Activated CD4-positive, alpha-beta memory T cell treated with anti-CD3 and anti-CD28 coated beads, Interleukin-2, amount 10 ng/mL, durations not matched to agents 7 days and 5 days (primary cell): ENCODE measurements at places on chromosomes 6 and 20.

DNA sequence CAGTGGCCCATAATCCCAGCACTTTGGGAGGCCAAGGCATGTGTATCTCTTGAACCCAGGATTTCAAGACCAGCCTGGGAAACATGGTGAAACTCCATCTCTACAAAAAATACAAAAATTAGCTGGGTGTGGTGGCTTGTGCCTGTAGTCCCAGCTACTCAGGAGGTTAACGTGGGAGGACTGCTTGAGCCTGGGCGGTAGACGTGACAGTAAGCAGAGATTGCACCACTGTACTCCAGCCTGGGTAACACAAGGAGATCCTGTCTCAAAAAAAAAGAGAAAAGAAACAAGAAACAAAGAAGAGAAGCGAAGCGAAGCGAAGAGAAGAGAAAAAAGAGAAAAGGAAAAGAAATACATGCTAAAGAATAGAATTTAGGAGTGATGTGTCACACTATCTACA, 69.2 kb downstream of the NUDT3 start:
- DNase-seq: no peak

- no peak for DNase-seq
These were observed 816.4 kb downstream of the EYS start for GRCh38 chr6:64890609-64891008.

DNA sequence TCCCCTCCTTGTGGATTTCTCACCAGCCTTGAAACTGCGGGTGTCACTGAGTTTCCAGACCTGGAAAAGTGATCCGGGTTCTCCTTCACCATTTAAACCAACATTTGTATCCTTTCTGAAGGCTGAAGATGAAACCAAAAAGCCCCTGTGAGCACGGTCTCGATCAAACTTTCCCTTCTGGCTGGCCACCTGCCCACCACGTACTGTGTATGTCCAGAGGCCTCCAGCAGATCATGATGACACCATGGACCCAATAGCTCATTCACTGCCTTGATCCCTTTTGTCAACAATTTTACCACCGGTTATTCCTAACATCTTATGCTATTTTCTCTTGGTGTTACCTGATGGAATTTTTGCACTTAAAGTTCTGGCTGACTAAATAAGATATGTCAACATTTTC, 15.6 kb downstream of the ULBP1 start:
- no peak for DNase-seq

- DNase-seq: no peak
These were observed 40.4 kb upstream of the NAA20 start for GRCh38 chr20:19976595-19977372.

GRCh38 chr20:45727044-45727443, 4.9 kb downstream of the SPINT4 start:
- DNase-seq: no peak

GRCh38 chr20:8094415-8094818, 37.6 kb upstream of the PLCB1 start:
- no peak for DNase-seq

DNA sequence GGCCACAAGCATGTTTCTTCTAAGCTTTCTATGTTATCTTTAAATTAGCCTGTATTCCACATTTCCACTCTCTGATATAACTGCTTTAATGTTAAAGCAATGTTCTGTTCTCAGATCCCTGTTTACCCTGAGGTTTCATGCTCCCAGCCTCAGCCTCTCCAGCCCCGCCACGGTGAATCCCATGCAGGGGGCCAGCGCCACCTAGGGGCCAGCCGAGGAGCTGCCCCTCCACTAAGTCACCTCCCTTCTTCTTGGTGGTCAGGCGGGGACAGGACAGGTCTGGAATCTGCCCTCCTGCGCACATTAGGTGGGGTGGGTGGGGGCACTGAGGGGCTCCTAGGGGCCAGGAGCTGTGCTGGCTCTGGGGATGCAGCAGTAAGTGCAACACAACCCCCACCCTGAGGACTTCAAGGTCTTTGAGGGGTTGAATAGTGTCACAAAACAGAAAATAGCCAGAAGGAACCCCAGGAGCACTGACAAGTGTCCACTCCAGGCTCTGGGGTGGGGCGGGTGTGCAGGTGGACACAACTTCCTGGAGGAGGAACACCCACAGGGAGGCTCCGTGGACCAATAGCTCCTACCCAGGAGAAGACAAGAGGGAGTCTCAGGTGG, 61.6 kb downstream of the RAB44 start:
- DNase-seq: peak; percentile 86

DNA sequence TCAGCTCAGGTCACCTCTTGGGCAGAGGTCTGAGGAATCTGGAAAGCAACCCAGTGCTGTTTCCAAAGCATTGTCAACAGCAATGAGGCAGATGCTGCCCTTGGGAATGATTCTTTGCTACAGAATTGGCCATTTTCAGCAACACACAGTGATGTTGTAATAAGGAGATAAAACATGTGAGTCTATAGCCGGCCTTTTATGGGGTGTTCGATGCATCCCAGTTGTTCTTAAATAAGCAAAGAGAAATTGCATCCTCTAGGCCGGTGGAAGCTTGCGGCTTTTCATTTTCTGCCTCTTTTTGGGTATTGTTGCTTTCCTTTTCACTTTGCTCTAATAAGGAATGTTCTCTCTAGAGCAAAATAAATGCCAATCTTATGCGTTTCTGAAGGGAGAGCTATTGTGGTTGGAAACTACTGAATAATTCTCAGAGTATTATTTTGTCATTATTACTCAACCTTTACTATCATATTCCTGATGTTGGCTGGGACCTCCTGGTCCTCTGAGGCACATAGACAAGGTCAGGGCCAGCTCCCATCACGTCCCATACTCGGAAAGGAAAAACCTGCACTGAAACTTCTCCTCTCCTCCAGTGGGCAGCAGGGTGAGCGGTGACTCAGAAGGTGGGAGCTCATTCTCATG, 214.2 kb downstream of the CDH26 start:
- no peak for DNase-seq

DNA sequence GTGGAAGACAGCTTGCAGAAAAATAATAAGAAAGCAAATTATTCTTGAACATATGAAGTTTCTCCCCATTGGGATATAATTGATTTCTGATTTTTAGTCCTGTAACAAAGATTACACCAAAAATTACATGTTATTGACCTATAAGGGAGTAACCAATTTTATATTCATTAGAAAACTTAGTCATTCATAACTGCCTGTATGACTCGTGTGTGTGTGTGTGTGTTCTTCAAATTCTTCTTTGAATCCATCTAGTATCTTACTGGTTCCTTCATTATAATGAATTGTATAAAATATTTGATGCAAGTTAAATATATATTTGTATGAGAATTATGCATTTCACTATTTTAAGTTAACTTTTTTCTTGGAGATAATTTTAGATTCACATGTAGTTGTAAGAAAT, 310.4 kb downstream of the HAO1 start:
- DNase-seq: no peak

- DNase-seq: peak; percentile 71
These were observed 534 bp downstream of the ZNF76 start for GRCh38 chr6:35259948-35260590.

GRCh38 chr20:38607351-38607750, 5.7 kb downstream of the ARHGAP40 start:
- DNase-seq: no peak

DNA sequence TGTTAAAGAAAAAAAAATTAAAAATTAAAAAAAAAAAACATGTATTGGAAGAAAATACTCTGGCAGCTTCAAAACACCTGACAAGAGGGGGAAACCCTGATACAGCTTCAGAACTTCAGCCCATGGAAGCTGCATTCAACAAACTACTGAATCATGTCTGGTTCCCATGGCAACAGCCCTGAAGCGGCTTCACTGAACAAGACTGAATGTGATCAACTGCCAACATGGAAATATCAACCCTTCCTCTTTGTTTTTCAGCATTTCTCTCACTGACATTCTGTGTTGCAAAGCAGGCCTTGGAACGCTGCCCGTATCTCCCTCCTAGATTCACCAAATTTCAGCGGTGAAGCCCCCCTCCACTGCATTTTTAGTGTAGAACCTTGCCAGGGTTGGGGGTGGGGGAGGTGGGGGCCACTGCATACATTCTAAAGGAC, 91.3 kb upstream of the SHLD1 start:
- DNase-seq: no peak

GRCh38 chr6:5782783-5783547, 223.8 kb downstream of the NRN1 start:
- no peak for DNase-seq

GRCh38 chr20:42018979-42019378, 400.8 kb upstream of the CHD6 start:
- DNase-seq: no peak

- DNase-seq: no peak
These were observed 268.6 kb downstream of the FOXC1 start for GRCh38 chr6:1878330-1878729.
